Stimulated activated CD4-positive, alpha-beta T cell treated with anti-CD3 and anti-CD28 coated beads, Interleukin-1b, Interleukin-23, amount 100 ng/mL, for 48 hours (primary cell): ENCODE measurements at places on chromosomes 7 and 10.

DNA sequence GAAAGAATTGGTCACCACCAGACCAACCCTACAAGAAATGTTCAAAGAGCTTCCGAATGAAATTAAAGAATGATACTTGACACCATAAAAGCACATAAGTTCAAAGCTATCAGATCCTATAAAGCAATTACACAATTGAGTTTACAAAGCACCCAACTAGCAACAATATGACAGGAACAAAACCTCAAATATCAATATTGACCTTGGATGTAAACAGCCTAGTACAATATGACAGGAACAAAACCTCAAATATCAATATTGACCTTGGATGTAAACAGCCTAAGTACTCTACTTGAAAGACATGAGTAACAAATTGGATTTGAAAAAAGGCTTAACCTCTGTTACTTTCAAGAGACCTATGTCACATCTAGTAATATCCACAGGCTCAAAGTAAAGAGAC lies 1201.4 kb downstream of the XPNPEP1 start:
- no peak for DNase-seq

- no peak for DNase-seq
Observed at GRCh38 chr7:39085590-39086049, 107.9 kb downstream of the POU6F2 start.

DNA sequence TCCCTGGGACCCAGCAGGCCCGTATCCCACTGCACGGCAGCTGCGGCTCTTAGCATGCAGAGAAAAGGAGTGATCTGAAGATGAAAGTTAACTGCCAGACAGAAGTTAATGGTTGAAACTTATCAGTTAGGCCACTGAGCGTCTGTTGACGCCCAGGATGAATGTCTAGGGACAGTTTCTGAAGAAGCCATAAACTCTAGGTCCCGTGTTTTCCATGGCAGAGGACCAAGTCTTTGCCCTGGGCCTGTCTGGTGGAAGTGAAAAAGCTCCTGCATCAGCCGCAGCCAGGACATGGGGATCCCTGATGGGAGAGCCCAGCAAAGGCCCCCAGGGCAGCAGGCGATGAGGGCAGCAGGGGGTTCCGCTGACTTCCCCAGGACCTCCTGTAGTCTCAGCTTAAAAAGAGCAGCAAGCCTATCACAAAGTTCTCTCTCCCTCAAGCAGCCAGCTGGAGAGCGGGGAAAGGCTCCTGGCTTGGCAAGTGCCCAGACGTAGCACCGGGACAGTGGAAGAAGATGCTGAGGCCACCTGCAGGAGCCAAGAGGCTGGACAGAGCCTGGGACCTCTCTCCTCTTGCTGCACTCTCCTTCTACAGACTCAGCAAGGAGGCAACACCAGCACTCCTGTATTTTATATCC lies 79.6 kb downstream of the TNS3 start:
- DNase-seq, result no peak

- DNase-seq, result no peak
Observed at GRCh38 chr10:70699659-70700174, 27.4 kb downstream of the ADAMTS14 start.

DNA sequence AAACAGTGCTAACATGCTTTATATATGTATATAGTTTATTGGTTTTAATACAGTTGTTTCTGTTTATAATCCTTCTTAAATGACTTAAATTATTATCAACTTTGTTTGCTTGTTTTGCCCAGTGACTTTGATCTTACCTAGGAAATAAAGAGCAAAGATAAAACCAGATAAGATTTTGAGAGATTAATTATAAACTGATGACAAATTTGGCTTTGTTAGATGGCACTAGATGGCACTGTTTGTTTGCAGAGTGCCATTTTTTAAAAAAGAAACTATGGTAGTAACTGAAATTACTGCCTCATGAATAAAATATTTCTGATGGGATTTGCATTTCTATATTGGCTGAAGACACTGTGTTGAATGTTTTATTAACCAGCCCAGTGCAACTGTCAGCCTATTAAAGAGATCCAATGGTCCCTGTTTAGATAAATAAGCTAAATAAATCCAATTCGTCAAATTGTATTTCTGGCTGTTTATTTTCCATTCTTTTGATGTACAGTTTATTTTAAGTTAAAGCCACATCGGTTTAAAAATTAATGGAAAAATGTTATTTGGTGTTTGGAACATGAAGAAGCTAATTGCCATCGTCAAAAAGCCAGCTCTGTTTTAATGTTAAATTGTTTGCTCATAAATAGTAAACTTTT lies 28.7 kb downstream of the VTI1A start:
- no peak for DNase-seq

- no peak for DNase-seq
Observed at GRCh38 chr10:74912182-74912581, 85.8 kb downstream of the KAT6B start.

DNA sequence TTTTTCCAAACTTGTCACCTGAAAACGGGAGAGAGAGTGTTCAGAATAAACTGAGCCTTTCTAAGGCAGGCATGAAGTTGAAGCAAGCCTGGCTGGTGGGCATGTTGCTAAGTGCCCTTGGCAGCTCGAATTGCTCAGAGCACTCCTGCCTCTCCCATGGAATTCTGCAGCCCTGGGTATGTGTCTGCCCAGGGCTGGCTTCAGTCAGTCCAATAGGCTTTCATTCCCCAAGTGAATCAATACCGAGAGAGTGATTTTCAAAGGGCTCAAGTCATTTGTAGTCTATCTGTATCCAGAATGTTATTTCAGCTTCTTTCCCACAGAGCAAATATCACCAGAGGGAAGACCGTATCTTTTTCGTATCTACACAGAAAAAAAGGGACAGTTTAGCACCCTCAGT lies 415.5 kb upstream of the COBL start:
- no peak for DNase-seq

DNA sequence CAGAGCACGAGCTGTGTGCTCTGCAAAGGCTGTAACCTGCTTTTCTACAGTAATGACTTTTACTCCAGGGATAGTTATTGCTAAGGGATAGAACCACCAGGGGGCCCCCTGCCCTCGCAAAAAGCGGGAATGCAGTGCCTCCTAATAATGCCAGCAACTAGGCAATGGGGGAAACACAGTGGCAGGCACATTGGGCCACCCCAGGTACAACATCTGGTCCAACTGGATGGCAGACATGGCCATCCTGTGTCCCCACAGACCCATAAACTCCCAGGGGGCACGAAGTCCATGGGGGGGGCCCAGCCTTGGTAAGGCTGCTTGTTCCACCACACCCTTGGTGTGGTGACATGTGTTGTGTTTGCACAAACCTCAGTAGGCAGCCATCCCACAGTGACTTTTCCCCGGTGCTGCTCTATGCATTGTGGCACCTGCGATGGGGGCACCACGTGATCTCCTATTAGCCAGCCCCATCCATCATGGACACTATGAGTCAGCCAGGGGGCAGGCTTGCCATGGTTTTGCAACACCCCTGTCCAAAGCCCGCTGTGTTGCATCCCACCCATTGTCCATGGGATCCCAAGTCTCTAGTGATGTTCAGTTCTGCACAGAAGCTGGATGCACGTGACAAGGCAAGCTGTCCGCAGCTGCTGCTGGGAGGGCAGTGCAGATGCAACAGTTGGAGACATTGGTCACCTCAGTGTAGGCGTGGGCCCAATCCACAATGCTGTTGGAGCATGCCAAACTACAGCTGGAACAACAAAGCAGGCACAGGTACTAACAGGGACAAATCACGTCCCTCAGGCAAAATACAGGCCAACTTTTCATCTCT lies 84.0 kb downstream of the ANLN start:
- peak; percentile 27 for DNase-seq

- no peak for DNase-seq
Observed at GRCh38 chr10:31669357-31669756, 259.3 kb downstream of the ARHGAP12 start.

GRCh38 chr7:126529833-126530232 lies 722.9 kb downstream of the GRM8 start:
- no peak for DNase-seq

DNA sequence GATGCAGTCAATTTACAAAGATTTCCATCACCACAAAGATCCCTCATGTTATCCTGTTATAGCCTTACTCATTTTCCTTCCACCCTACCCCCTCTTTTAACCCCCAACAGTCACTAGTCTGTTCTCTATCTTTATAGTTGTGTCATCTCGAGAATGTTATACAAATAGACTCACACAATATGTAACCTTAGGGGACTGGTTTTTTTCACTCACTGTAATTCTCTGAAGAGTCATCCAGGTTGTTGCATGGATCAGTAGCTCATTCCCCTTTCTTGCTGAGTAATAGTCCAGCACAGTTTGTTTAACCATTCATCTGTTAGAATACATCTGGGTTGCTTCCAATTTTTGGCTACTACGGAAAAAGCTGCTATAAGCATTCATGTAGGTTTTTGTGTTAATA lies 121.1 kb upstream of the PDE1C start:
- DNase-seq, result no peak

GRCh38 chr10:24288581-24288980 lies 79.6 kb downstream of the KIAA1217 start:
- DNase-seq, result no peak

GRCh38 chr10:72264536-72264935 lies 9.2 kb upstream of the DDIT4 start:
- no peak for DNase-seq

- DNase-seq, result no peak
Observed at GRCh38 chr10:110756876-110757275, 112.7 kb downstream of the RBM20 start.
